ENCODE measurements at places on chromosomes 5 and 9.

GRCh38 chr5:55226027-55226933, 835 bp downstream of the MCIDAS start:
- peak; percentile 44 for DNase-seq

GRCh38 chr9:133521122-133522072, 3.4 kb downstream of the MYMK start:
- DNase-seq: no peak

GRCh38 chr9:68538200-68538599, 2.5 kb downstream of the TMEM252 start:
- DNase-seq: peak; percentile 48

GRCh38 chr5:24135536-24135935, 509.2 kb downstream of the CDH10 start:
- no peak for DNase-seq

GRCh38 chr5:141369994-141370848, at the start of gene PCDHGB3:
TSS of gene PCDHGB3 (plus strand) at chr5:141370242. CDS start at chr5:141370395, 153 bp downstream.
- DNase-seq: no peak

DNA sequence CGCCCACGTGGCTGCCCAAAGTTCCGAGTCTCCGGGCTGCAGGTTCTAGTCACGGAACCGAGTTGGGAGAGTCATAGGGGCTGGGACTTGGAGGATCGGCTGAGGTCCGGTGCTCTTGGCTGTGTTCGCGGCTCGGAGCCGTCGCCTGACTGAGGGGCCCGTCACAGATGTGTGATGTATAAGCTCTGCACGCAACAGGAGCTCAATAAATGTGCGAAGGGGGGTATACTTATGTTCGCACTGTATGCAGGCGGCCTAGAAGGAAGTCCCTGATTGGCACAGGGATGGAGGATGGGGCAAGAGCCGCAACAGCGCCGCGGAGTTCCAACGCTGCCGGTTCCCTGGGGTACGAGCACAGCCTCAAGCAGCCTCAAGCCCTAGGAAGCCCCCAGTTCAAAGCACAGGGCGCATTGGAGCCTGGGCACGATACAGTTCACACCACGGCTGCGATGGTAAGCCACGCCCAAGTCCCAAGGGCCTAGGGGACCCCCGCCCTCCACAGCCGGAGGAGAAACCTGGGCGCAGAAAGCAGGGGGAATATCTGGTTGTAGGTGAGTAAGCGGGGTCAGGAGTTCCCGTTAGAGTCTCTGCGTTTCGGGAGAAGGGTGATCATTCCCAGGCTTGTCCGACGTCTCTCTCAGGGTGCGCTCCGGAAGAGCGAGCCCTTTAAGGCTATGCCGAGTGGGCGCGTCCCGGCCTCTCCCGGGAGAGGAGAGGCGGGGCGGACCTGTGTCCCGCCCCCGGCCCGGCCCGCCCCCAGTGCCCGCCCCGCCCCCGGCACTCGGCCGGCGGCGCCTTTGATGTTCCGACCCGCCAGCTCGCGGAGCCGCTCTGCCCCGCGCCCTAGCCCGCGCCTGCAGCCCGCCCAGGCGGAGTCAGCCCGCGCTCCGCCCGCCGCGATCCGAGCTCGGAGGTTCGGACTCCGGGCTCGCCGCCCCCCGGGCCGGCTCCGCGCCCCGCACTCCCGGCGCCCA, at the start of gene TCF7:
Gene TCF7 (plus strand): TSS at position 780 of the 974 bp plus-strand sequence. CDS start 226 bp downstream, outside the sequence.
- peak; percentile 79 for DNase-seq

GRCh38 chr5:123369371-123369968, 53.7 kb downstream of the CEP120 start:
- no peak for DNase-seq

DNA sequence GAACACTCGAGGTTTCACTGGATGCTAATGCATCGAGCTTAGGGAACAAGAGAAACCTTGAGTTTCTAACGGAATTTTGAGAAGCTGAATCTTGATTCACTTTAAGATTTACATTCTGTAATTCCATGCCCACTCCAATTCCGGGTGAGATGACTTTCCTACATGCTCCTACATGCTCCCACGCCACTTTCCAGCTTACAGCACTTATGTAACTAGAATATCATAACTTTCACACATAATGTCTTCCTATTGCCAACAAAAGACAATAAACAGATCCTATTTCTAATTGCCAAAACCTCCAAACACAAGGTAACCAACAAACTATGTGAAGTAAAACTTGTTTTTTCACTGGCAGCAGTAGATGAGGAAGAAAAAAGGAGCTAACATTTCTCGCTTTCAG, 72.9 kb downstream of the ECPAS start:
- no peak for DNase-seq

GRCh38 chr9:14935106-14935751, 25.0 kb upstream of the FREM1 start:
- DNase-seq: no peak

GRCh38 chr5:92945605-92946097, 635.4 kb downstream of the NR2F1-AS1 start:
- no peak for DNase-seq

- no peak for DNase-seq
Observed at GRCh38 chr9:18569941-18570630, 96.1 kb downstream of the ADAMTSL1 start.

- DNase-seq: no peak
Observed at GRCh38 chr5:124745007-124745927, 1.2 kb downstream of the ZNF608 start.

GRCh38 chr5:157267761-157268480, 2.0 kb downstream of the CYFIP2 start:
- no peak for DNase-seq

GRCh38 chr5:65914641-65915196, 11.7 kb upstream of the ERBIN start:
- no peak for DNase-seq

- DNase-seq: no peak
Observed at GRCh38 chr5:171750311-171750788, 35.3 kb upstream of the SMIM23 start.

All from adrenal gland (tissue), 19 donors.